GM19239 (cell line): ENCODE measurements at places on chromosomes 12 and 14.

- no peak for DNase-seq
Measured at GRCh38 chr12:127127897-127128296, 1139.1 kb upstream of the TMEM132C start.

GRCh38 chr12:92634202-92634601 is 68.6 kb upstream of the PLEKHG7 start:
- no peak for DNase-seq

DNA sequence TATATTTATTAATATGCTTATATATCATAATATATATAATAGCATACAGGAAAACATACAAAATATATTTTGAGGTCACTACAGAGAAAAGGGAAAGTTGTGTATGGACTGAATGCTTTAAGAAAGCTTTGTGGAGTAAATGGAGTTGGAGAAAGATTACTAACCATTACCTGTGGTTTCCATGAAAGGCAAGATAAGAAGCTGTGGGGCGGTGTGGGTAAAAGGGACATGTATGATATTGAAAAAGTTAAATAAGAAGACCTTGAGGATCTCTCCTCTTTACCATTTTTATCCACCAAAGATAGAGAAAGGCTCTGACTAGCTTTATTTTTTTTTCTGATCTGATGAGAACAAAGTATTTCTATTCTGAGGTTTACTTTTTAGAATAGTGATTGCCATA is 404.4 kb downstream of the TRHDE start:
- no peak for DNase-seq

- DNase-seq: no peak
Measured at GRCh38 chr12:1566449-1567135, 27.8 kb downstream of the FBXL14 start.

GRCh38 chr12:108204117-108204987 is 75.3 kb downstream of the WSCD2 start:
- DNase-seq: no peak

- no peak for DNase-seq
Measured at GRCh38 chr12:121522971-121523370, 57.9 kb downstream of the KDM2B start.

DNA sequence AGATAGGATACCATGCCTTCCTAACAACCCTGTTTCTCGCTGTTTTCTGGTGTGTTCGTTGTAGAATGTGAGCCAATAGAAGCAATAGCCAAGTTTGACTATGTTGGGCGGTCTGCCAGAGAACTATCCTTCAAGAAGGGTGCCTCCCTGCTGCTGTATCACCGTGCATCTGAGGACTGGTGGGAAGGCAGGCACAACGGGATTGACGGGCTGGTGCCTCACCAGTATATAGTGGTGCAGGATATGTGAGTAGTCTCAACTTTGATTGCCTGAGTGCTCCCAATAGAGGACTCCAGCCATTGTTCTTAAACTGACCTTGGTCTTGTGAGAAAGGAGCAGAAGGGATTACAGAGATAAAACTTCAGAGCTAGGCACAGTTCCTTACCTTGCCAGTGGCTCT is 96.2 kb downstream of the KICS2 start:
- DNase-seq: no peak

DNA sequence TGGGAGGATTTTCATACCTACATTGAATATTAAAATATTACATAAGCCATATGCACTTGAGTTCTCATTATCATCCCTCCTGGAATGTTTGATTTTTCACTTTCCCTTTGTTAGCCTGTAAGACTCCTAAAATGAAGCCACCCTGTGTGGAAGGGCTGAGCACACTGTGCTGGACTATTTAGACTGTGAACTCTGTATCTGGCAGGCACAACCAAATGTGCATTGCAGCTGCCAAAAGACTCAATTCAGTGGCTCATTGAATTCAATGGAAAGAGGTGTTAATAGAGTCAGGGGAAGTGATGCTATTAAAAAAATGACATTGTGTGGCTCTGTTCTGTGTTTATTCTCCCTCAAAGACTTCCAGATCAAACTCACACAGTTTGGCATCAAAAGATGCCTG is 111.1 kb downstream of the SMOC1 start:
- DNase-seq: no peak

DNA sequence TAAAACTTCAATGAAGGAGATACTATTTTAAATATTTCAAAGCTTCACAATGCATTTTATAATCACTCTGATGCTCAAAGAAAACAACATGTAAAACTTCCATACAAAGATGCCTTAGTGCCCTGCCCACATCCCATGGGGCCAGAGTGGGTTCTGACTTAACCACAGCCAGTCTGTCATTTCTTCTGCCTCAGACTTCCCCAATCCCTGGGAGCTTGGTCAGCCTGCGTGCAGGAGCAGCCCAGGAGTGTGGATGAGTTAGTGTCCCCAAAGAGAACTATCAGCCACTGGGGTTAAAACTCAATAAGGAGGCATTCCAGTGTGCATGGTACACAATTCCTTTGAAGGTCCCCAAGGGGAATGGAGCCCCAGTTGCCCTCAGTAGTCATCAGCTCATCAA is 100.3 kb downstream of the PTCSC3 start:
- DNase-seq: no peak

- no peak for DNase-seq
Measured at GRCh38 chr12:53185582-53186153, 4.9 kb upstream of the CSAD start.

- DNase-seq: no peak
Measured at GRCh38 chr14:63345826-63346225, 27.1 kb upstream of the GPHB5 start.

- no peak for DNase-seq
Measured at GRCh38 chr14:99201351-99202073, 70.5 kb downstream of the BCL11B start.

DNA sequence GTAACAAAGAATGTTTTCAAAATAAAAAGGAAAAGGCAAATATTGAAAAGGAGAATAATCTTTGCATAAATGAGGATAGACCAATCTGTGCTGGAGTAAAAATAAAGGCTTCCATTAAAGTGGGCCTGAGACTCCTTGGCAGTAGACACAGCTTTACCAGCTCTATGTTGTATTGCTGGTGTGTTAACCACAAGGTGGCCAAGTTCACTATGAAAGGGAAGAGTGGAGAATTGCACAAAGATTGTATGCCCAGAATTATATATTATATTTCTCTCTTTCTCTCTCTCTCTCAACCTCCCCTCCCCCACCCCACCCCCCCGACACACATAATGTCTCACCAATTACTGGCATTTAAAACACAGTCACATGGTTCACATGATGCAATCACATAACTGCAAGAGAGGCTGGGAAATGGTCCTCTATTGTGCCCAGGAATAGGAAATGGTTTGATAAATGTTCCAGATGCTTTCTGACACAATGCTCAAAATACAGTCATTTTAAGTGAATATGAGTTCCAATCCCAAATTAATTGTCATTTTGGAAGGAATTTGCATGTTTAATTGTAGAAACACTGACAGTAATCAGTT is 222.6 kb upstream of the SYT1 start:
- DNase-seq: no peak

DNA sequence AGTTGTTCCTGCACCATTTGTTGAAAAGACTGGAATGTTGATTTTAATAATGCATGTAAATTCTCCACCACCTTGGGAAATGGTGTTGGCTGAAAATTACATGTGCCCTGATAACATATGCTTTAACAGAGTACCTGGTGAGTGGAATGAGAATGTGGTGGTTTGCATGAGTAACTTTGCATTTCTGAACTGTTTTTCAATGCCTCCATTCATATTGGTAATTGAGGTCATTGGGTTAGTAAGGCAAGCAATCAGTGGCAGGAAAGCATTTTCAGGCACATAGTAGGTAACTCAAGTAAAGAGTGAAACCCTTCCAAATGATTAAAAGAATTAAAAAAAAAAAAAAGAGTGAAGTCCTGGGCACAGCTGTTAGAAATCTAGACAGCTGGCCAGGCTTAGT is 32.2 kb upstream of the BICD1 start:
- no peak for DNase-seq

DNA sequence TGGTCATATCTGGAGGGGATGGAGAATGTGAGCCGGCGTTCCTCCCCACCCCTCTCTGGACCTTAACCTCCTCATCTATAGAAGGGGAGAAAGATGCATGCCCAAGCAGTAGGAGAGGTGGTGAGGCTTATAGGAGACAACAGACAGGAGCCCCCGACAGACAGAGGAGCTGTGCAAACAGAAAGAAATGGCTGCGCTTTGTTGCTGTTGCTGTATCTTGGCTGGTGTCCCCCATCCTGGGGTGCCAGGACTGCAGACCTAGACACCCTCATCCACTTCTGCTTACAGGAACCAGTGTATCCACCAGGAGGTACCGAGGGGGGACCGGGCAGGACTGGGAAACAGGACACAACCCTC is 397 bp downstream of the SERPINA1 start:
- DNase-seq: no peak

DNA sequence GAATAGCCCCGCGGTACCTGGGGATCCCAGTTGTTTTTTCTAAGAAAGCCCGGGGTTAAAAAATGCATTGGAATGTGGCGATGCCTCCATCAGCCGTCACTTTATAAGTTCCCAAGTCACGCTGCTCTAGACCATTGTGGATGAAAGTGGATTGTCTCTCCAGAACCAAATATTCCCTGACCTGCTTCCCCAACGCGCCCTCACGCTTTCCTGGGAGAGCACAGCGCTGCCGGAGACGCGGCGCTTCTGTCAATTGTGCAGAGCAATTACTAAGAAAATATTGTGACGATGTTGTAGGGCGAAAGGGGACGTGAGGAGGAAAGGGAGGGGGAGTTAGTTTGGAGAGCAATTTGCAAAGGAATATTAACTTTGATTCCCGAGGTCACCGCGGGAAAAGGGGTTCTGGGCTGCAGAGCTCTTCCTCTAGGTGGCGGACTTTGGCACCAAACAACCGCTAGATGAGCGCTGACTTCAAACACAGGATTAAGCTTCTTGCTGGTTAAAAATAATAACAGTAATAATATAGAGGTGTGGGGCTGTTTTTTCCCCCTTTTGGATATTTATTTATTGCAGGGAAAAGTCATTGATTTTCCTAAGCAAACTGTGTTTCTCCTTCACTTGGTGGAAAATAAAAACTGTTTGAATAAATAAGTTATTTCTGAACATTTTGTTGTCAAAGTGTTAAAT is 9.6 kb upstream of the FOXG1 start:
- DNase-seq: no peak

DNA sequence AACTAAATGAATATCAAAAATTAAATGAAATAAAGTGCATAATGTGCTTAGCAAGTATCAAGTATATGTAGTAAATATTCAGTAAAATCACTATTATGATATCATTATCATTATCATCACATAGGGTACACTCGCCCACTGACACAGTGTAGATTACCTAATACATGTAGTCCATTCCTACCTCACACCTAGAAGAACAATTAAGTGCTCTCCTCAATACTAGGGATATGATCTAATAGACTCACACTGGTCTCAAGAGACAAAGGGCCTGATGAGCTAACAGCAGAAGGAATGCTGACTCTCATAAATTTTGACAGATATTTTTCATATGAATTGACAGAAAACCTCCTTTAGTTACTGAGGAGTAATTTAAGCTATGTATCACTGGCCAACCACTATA is 29.1 kb downstream of the FSCB start:
- no peak for DNase-seq

GRCh38 chr12:32249777-32250176 is 143.1 kb downstream of the BICD1 start:
- DNase-seq: no peak

- DNase-seq: no peak
Measured at GRCh38 chr12:77392467-77393088, 327.2 kb upstream of the E2F7 start.

DNA sequence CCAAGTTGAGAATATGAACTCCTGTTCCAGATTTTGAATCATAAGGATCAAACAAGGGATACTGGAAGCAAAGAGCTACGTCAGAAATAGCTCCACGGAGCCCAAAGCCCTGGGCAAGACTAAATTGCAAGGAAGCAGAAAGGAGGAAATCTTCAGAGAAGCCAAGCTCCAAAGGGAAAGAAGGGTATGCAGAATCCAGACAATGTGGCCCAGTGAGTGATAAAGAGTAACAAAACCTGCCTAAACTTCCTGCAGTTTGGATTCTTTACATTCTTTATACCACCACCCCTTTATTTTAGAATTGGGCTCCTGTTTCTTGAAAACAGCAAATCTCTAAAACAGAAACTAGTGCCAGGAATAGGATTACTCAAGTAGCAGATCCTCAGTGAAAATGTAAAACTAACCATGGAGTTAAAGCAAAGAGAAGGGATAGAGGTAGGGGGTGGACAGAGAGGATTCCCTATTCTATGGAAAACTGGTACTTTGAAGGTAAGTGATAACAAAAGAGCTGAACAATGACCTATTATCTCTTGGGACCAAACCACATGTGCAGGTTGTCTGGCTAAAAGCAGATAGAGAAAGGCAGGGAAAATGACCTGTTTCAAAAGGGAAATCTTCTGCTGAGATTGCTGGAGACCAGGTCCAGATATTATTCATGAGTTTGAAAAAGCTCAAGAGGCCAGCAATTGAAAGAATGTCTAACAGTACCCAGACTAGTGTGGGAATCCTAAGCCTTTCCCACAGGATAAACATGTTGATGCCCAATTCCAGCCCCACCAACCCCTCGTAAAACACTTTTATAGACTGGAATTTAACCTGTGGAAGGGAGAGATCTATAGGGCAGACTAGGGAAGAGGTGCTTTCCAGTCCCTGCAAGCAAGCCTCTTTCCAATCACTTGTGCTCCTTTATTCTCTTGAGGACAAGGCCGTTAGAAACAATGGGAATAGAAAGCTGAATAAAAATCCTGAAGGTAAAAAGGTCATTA is 24.5 kb downstream of the MBIP start:
- no peak for DNase-seq

DNA sequence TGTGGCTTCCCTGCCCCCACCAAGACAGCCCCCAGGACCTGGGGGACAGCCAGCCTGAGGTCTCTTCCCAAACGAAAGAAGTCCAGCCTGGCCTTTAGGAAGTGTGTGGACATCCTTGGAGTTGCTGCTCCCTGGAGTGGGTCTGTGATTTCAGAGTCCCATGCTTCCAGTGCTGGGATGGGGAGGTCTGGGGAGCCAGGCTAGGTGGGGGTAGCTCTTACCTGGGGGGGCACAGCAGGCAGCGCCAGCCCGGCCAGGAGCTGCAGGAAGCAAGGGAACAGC is 509 bp downstream of the PGF start:
- no peak for DNase-seq

DNA sequence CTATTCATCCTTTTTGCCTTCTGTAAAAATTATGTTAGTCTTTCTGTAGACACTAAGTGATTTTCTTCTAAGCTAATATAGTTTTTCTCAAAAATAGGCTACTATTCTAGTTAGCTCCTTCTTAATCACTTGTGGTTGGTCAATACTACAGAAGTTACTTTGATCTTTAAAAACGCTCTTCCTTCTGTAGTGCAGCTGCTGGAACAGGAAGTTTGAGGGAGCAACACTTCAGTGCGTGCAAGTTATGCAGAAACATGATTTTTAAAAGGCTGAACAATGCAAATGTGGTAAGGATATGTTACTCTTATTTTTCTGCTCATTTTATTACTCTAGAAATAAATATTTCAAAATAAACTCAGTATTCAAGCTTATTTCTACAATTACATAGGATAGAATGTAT is 11.1 kb upstream of the RERGL start:
- no peak for DNase-seq

- DNase-seq: no peak
Measured at GRCh38 chr12:2301531-2302461, 249.0 kb downstream of the CACNA1C start.
